Muscle of leg (tissue), 16 donors: ENCODE measurements at places on chromosomes 13 and 19. TPM values are rescaled to one million over a fixed set of nuclear protein-coding genes. Genes with fewer than 3 reads are reported as not detected.

- DNase-seq, result no peak
Observed at GRCh38 chr19:48258350-48258749, 2.6 kb upstream of the CARD8 start.

F7 gene
- polyA plus RNA-seq, result 1.9 TPM

DNA sequence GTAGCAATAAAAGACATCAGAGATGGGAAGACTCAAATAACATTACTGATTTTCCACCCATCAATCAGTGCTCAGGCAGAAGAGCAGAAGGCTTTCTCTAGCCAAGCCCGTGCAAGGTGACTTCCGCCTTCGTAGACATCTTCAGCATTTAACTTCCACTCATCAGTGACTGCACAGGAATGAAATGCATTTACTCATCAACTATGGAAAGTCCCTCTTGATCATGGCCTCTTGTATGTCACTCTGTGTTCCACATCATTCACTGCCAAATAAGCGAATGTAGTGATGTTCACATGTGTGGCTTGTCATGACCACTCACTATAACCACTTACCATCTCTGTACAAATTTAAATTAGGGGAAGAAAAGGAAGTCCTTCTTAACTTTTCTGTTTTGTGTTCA lies 49.4 kb downstream of the SACS start:
- no peak for DNase-seq

DNA sequence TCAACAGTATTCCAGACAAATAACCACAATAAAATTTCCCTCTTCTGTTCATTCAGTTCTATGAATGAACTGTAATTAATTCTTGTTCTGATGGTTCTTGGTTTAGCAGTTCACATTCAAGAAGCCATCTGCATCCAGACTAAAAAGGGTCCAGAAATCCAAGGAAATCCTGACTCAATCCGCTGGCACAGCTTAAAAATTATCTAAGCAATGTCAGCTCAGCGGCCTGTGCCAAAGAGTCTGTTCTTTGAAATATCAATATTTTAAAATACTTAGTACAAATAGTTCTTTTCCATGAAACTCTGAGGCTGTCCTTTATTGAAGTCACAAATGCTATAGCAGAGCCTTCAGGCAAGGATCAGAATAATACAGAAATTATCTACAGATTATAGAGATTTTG lies 57.2 kb downstream of the DHRS12 start:
- DNase-seq, result peak; percentile 88

HIPK4 gene
- polyA plus RNA-seq, result 2.7 TPM

- DNase-seq, result no peak
Observed at GRCh38 chr13:51457086-51457815, 4.4 kb upstream of the INTS6 start.

GRCh38 chr13:95643936-95644598 lies 439 bp downstream of the DZIP1 start:
- peak; percentile 70 for DNase-seq

DNA sequence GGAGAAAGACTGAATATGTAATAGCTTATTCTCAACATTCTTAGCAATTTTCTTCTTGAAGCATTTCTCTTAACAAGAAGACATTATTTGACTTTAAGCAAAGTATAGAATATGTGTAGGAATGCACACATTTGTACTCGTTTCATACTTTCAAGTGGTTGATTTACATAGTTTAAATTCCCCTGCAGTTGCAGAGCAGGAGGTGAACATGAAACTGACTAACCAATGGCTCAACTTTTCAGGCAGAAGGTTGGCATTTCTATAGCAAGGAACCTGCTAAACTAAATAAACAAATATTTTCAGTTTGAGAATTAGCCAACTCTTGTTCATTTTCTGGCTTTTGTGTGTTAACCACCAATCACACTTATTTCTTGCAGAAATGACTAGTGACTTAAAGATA lies 145.4 kb upstream of the MYO16 start:
- DNase-seq, result no peak

- no peak for DNase-seq
Observed at GRCh38 chr13:85541476-85541875, 257.7 kb downstream of the SLITRK6 start.

- DNase-seq, result no peak
Observed at GRCh38 chr19:4097501-4097900, 26.4 kb downstream of the MAP2K2 start.

DNA sequence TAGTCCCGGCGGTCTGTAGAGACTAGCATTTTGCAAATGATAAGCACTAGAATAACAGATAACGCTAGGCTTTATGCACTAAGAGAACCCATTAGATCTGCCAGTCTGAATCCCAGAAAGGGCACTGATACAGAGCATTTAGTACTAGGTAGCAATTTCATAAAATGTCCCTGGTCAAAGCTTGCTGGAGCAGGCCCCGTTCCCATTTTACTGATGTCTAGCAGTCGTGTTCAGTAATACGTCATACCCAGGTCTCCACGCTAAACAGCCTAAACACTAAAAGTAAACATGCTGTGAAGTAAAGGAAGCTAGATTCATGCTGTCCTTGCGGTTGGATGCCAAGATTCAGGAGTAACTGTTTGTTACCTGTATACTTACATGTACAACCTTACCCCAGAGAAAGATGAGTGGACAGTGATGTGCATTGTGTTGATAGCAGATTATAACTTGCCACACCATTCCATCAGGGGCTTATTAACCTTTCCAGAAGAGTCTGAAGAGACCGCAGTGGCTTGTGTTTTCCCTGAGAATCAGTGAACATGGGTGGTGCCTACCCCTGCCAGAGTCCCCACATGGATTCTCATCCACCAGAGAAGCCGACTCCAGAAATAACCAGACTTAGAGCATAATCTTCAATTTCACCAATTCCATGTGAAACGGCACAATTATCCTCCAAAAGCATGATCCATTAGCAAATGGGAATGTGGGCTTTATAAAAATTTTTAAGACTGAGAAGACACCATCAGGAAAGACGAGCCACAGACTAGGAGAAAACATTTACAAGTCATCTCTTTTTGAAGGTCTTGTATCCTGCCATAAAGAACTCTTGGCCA lies 3.4 kb upstream of the RPS11 start:
- DNase-seq, result no peak

- DNase-seq, result peak; percentile 39
Observed at GRCh38 chr13:46481166-46481565, 71.8 kb upstream of the LRCH1 start.

PDX1 gene
- polyA plus RNA-seq, result not detected

- DNase-seq, result no peak
Observed at GRCh38 chr19:32631381-32631780, 43.6 kb downstream of the ANKRD27 start.

DNA sequence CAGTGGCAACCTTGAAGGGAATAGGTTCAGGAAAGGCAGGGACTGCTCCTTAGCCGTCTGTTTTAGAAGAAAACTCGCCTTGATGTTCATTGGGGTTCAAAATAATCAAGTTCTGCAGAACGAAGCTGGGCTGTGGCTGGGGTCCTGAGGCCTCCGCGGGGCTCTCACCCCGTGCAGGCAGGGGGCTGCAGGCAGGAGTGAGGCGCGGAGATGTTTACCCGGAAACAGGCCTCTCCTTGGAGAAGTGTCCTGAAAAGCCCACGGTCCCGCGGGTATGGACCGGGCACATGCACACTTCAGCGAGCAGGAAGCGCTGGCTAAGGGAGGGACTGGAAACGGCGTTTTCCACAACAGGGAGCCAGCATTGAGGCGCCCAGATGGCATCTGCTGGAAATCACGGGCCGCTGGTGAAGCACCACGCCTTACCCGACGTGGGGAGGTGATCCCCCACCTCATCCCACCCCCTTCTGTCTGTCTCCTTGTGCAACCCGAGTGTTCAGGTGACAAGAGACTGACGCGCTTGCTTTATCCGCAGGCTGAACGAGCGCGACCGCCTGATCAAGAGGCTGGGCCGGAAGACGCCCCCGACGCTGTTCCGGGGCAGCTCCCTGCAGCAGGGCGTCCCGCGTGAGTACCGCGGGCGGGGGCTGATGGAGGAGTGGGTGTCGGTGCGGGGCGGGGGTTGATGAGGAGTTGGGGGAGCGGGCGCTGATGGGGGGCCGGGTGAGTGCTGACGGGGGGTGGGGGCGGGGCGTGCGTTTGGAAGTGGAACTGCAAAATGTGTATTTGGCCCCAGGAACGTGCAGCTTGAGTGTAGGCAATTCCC lies 39.6 kb downstream of the SHISA2 start:
- DNase-seq, result peak; percentile 61

GRIN3B gene
- polyA plus RNA-seq, result 0.21 TPM

DNA sequence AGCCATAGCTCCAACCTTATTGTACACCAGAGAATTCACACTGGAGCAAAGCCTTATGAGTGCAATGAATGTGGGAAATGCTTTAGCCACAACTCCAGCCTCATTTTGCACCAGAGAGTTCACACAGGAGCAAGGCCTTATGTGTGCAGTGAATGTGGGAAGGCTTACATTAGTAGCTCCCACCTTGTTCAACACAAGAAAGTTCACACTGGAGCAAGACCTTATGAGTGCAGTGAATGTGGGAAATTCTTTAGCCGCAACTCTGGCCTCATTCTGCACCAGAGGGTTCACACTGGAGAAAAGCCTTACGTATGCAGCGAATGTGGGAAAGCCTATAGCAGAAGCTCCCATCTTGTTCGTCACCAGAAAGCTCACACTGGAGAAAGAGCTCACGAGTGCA lies 5.9 kb upstream of the TRAPPC2B start:
- DNase-seq, result no peak

GRCh38 chr13:27263438-27263837 lies 7.2 kb upstream of the RASL11A start:
- no peak for DNase-seq

- DNase-seq, result no peak
Observed at GRCh38 chr13:50915565-50915964, 6.0 kb downstream of the RNASEH2B start.

ACP7 gene
- polyA plus RNA-seq, result 0.09 TPM

GRCh38 chr13:64130600-64130999 lies 2715.0 kb upstream of the PCDH20 start:
- no peak for DNase-seq

GRCh38 chr19:56291867-56292266 lies 19.3 kb downstream of the EDDM13 start:
- no peak for DNase-seq

DNA sequence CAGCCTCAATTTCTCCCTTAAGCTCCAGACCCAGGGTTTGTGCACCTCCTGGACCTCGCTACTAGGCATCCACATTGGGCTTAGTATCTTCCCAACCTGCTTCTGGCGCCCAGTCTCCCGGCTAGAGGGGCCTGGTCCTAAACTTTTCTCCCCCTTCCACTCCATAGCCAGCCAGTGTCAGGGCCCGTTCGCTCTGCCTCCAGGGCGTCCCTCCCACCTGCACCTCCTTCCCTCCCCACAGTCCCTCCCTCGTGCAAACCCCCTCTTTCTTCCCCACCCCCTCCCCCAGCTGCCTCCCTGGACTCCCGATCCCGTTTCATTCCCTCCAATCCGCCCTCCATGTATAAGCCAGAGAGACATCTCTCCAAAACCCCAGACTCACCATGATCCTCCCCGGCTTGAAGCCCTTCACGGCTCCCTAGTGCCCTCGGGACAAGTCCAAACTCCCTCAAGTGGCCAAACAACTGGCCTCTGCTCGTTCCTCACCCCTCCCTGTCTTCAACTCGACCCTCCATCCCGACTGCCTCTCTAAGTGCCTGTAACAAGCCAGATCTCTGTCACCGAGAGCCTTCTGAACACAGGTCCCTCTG lies 997 bp upstream of the SAMD4B start:
- no peak for DNase-seq
